ENCODE measurements at places on chromosomes 13 and 19.

DNA sequence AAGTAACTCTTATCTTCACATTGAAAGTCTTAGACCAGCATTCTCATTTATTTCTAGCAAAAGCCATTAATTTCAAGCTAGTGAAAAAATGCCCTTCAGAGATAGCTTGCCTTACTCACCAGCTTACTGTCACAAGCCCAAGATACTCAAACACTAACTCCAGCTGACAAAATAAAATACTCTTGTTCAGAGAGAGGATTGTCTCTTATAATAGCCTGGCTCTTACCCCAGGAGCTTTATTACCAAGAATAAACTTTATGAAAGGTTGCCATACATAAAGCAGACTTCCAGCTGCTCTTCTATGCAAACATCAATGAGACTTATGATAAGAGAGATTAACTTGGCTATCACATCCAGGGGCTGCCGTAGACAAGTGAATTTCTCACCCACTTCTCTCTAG is 53.6 kb downstream of the XPO4 start:
- peak; percentile 79 for DNase-seq

DNA sequence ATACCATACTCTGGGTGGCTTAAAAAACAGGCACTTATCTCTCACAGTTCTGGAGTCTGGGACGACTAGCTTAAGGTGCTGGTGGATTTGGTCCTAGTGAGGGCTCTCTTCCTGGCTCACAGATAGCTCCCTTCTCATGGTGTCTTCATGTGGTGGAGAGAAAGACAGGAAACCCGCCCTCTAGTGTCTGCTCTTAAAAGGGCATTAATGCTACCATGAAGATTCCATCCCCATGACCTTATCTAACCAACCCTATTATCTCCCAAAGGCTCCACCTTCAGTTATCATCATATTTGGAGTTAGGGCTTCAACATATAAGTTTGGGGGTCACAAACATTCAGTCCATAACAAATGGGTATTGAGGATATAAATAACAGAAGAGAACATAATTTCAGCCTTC is 139.4 kb downstream of the HS6ST3 start:
- DNase-seq: peak; percentile 38

- DNase-seq: peak; percentile 1
These were observed 48.8 kb upstream of the ARGLU1 start for GRCh38 chr13:106616729-106617128.

DNA sequence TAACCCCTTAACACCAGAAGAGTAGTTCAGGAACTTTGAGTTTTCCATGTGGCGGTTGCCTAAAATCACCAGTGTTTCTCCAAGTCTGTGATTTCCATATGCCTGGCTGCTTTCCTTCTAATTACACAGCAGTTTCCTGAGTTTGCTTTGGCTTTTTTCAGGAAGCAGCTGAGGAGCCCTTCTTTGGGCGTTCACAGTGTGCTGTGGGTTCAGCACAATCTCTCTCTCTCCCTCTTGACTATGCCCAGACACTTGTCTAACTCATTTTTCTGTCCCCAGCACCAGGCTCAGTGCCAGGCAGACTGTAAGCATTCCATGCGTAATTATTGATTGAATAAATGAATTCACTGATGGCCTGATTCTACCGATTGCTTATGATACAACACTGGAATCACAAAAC is 19.7 kb downstream of the SCEL start:
- no peak for DNase-seq

DNA sequence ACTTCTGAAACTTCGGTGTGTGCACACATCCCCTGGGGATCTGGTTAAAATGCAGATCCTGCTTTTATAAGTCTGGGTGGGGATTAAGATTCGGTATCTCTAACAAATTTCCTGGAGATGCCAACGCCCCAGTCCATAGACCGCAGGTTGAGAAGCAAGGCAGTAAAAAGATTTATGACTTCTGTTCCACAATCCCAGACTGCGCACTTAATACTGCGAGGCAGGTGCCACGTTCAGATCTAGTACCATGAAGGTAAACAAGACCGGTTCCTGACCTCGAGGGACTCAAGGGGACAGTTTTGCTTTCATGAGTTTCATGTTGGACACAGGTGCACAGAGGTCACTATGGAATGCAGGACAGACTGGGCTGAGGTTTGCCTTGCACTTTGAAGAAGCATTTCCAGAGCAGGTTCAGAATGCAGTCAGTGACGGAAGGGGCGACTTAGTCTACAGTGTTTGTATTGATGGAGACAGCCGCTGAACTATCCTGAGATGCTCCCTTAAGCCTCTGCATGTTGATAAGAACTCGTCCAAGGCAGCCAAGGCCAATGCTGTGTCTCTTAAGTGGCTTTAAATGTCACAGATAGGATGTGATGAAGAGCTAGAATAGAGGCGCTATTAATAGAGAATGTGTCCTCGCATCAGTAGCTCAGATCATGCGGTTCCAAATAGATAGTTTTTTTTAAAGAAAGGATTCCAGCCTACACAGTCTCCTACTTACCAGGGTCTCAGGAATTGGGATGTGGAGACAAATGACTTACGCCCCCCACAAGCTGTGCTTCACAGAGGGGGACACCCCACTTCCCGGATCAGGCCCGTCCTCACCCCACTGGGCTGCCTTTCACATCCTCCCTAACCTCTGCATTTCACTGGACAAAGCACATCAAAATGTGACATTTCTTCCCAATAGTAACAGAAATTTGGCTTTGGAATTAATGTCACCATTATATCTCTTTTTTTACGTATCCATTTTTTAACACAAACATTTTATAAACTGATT is 97.1 kb upstream of the IRS2 start:
- no peak for DNase-seq

- peak; percentile 23 for DNase-seq
These were observed 50.6 kb upstream of the UQCRFS1 start for GRCh38 chr19:29263305-29264135.
